ENCODE measurements at places on chromosomes 7 and 10.
A peak's percentile ranks its signal among the peaks of the same experiment; 100 is the strongest.

GRCh38 chr7:2521952-2522591 lies 2.5 kb downstream of the LFNG start:
- peak; percentile 76 for DNase-seq

- DNase-seq: no peak
Observed at GRCh38 chr7:46850563-46851330, 731.2 kb downstream of the TNS3 start.

- DNase-seq: no peak
Observed at GRCh38 chr7:29315892-29316270, 121.3 kb downstream of the CHN2 start.

- peak; percentile 51 for DNase-seq
Observed at GRCh38 chr7:38840736-38841460, 68.1 kb downstream of the VPS41 start.
